ENCODE measurements at places on chromosomes 4 and X.

DNA sequence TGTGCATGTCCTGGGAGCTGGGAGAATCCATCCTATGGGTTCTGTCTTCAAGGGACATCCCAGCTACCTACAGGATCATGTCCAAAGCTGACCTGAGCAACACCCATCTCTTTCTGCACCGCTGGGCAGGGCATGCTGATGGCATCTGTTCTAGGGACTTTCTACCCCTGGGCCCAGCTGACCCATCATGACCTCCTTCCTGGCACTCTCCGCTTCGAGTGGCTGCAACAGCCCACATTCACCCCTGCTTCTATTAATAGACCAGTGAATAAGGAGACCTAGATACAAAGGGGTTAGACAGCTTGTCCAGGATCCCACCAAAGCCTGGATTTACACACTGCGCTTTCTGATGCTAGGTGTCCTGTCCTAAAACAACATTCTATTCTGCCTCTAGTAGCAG lies 44.6 kb upstream of the GPR173 start:
- DNase-seq = no peak

DNA sequence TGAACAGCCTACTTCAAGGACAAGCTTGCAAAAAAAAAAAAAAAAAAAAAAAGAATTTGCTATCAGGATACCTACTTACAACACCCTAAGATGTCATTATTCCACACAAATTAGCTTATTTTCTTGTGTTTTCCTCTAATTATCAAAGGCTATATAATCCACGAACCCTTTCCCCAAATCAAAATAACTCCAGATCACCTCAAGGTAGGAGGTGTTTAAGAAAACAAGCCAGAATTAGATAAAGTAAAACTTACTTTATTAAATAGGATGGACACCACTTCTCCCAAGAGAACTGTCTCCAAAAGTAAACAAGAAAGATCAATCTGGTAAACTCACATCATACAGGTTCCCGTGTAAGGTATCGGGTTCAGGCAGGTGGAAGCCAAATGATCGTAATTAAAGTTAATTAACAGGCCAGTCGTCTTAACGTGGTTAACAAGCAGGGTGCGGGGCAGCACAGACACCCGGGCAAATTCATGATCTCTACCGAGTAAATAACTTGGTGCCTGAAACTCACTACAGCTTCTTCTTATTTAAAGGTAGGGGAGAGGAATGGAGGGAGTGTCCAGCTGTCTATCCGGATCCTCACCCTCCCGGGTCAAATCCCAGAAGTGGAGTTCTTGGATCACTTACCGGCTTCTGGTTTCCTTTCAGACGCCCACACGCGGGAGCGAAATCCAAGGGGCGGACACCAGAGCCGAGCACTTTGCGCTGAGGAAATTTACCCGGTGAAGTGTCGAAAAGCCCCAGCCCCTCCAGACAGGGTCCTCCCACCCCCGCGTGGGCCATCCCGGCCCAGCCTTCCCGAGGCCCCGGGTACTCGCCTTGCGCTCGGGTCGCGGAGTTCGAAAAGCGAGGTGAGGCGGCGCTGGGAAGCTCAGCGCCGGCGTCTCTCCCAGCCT lies 708 bp downstream of the ARAP2 start:
- DNase-seq = no peak

- DNase-seq = no peak
These were observed 85.2 kb upstream of the GPR34 start for GRCh38 chrX:41603596-41603995.

GRCh38 chr4:56575820-56576429 lies 70.3 kb downstream of the ARL9 start:
- DNase-seq = peak; percentile 9

GRCh38 chr4:102252171-102252570 lies 93.1 kb downstream of the SLC39A8 start:
- DNase-seq = no peak

DNA sequence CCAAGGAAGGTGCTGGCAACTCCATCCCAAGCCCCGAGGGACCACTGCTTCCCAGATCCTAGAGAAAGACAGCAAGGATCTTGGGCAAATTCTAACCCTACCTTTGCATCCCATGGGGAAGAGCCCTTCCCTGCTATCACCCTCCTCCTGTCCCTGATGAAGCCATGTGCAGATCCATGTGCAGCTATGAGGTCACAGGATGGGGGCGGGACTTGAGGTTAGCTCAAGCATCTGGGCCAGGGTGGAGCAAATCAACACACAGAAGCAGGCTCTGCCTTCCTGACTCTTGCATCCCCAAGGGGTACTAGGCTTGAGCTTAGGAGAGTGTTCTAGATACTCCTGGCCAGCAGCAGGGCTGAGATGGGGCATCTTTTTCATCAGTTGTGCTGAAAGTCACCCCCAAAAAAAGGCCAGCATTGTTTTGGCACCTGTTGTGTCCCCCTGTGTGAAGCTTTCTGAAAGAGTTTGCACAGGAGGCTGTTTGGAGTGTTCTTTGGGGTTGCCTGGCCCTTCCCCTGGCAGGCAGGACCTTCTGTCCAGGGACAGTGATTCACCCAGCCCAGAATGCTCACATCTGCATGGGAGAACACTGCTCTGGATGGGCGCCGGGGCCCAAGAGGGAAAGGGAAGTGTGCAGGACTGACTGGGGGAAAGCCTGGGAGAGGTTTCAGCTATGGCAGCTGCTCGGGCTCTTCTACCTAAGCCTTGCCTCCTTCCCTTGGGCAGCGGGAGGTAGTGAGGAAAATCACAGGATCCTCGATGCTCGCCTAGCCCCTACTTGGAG lies 50.8 kb downstream of the PRPS1 start:
- no peak for DNase-seq

DNA sequence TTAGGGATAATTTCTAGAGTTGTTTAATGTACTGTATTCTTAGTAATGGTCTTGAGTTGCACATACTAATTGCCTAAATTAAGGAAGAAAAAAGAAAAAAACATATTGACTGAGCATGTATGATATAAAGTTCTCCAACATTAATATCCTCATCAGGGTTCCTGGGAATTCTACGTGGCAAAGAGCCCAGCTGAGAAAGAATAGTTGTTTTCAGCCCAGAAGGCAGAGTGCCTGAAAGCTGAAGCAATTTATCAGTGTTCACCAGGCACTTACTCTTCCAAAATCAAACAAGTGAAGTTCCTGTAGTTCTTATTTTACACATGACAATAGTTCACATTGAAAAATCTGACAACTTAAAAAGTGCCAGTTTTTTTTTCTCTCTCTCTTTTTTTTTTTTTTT lies 27.7 kb downstream of the YIPF7 start:
- no peak for DNase-seq

DNA sequence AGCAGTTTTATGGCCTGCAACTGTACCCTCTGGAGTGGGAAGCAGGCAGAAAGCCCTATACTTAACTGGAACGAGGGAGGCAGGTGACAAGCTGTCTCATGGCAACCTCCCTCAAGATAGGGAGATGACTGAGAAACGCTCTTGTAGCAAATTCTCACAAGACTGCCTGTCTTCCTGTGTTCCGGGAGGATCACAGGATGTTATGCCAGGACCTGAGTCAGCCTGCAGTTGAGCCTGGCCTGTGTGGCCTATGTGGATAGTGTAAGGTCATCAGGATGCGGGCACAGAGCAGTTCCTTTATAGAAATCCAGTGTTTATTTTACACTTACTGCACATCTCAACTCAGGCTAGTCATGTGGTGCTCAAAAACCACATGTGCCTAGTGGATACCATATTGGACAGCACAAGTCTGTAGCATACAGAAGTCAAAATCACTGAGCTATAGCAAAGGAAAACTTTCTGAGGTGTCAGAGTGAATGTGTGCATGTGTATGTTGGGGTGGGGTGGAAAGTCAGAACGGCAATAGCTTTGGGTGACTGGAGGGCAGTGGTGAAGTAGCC lies 25.2 kb downstream of the TAF7L start:
- peak; percentile 42 for DNase-seq

GRCh38 chr4:128385683-128386304 lies 98.2 kb upstream of the PGRMC2 start:
- DNase-seq = no peak

- peak; percentile 19 for DNase-seq
These were observed 421.5 kb upstream of the GNPDA2 start for GRCh38 chr4:45147866-45148265.

GRCh38 chr4:61994036-61994435 lies 793.9 kb downstream of the ADGRL3 start:
- DNase-seq = peak; percentile 22

GRCh38 chr4:48047421-48047844 lies 30.9 kb downstream of the NIPAL1 start:
- no peak for DNase-seq

- no peak for DNase-seq
These were observed 100.2 kb downstream of the PDLIM5 start for GRCh38 chr4:94551643-94552564.

- DNase-seq = no peak
These were observed 574.3 kb downstream of the INPP4B start for GRCh38 chr4:142271832-142272231.

DNA sequence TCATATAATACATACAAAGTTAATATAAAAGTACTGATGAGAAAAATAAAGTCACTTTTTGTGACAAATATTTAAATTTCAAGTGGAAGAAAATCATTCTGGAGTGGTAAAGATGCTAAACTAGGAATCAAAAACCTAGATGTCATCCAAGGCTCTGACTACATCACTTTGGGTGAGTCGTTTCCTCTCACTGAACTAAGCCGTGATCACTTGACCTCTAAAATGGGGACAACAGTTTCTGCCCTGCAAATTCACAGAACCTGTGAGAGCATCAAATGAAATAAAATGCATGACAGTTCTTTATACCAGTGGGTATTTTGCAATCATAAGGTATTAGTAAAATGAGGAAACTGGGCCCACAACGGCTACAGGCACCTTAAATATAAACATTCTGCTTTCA lies 63.8 kb downstream of the PRDM5 start:
- no peak for DNase-seq

DNA sequence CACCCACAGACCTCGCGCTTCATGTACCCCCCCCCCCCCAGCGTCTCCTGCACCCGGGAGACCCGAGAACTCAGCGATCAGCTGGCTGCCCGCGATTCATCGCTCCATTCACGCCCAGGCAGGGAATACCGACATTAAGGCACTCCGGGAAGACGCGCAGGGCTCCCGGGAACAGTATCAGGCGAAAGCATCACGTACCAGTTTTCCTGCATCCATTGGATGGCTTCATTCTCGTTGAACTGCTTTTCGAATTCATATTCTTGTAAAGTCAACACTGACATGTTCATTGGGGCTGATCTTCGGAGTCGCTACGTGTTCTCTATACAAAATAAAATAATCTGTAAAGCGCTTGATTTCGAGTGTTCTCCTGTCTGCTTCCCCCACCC lies 373 bp downstream of the ELOVL6 start:
- DNase-seq = no peak

DNA sequence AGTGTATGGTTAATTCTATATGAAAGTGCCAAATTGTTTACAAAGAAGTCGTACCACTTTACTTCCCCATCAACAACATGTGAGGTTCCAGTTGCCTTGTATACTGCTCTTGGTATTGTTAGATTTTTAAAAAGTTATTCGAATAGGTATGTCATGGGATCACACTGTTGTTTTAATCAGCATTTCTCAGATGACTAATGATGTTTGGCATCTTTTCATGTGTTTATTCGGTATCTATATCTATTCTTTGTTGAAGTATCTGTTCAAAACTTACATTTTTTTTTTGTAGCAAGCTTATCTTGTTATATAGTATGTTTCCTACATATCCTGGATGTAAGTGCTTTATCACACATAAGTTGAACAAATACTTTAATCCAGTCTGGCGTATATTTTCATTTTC lies 99.4 kb upstream of the MAB21L2 start:
- no peak for DNase-seq

GRCh38 chr4:13449590-13449989 lies 34.5 kb downstream of the RAB28 start:
- no peak for DNase-seq

DNA sequence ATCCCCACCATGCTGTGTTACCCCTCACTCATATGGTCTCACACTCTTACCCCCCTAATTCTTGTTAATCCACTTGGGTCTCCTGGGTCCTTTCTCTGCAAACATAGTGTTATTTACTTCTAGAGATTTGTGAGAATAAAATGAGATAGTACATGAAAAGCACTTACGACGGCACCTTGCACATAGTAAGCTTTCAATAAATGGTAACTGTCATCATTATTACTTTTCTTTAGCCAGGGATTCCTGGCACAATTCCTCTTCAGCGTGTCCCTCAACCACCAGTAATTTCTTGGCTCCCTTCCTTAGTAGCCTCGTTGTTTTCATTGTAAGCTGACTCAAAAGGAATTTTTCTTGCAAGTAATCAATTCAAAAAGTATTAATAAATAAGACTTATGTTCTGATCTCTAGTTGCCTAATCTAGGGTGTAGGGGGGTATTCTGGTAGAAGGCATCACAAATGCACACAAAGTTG lies 30.1 kb upstream of the RBMX start:
- no peak for DNase-seq

DNA sequence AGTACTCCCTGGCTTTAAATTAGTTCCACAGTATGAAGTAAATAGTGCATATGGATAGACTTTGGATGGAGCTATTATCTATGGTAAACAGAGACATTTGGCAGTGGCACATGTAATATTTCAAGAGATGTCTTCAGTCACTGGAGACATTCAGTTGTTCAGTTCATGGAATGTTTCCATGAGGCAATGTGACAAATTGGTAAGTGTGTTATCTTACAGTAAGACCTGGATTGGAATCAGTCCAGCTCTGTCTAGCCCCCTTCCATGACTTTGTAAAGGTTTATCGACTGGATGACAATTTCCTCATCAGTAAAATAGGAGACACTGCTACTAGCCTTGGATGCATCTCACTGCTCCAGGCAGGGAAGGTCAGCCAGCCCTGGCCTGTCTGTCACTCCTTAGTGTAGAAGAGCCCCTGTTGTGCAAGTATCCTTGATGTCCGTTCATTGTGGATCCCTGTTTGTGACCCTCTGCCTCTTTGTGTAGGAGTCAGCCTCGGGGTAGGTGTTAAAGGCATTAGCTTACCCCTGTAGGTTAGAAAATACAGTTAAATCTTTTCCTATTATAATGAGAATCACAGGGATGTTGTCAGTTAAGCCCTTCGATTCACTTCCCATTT lies 335.9 kb downstream of the ANK2 start:
- no peak for DNase-seq

GRCh38 chrX:3609810-3610209 lies 103.6 kb downstream of the PRKX start:
- DNase-seq = peak; percentile 49

- no peak for DNase-seq
These were observed 303.0 kb downstream of the EPHA5 start for GRCh38 chr4:65367306-65367705.

- DNase-seq = no peak
These were observed 473.4 kb downstream of the INPP4B start for GRCh38 chr4:142372530-142373260.

Measured in HS-5 (cell line).